Activated CD8-positive, alpha-beta memory T cell treated with anti-CD3 and anti-CD28 coated beads for 4 hours (primary cell): ENCODE measurements at places on chromosomes 3 and 15.

DNA sequence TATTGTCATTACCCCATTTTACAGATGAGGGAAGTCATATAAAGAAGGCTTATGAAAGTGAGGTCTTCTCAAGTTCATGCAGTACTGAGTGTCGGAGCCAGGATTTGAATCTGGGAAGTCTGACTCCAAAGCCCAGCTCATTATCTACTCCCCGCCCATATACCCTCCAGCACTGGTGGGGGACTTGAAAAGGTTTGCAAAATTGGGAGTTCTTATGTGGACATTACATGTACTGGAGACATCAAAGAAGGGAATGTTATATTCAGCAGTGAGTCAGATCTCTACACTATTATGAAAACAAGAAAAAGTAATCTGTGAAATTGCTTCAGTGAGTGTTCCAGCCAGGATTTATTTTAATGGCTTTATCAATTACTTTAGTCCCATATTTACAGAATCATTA, 185.2 kb upstream of the CADPS start:
- no peak for DNase-seq

DNA sequence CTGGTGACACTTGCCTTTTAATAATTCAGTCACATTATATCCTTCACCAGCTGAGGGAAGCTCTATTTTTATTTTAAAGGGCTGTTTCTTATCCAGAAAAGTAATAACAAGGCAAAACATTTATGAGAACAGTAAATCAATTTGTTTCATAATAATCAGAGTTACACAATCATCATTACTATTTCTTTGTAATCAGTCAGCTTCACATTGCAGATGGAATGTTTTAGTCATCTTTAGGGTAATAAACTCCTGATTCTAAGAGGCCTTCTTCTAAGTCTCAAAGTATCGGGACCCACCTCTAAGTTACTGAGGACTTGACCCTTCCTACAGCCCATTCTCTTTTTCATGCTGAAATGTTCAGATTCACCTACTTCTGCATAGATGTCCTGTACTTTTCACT, 298.3 kb upstream of the TGFBR2 start:
- DNase-seq, result no peak

GRCh38 chr3:55455915-55456314, 31.2 kb downstream of the WNT5A start:
- DNase-seq, result no peak

DNA sequence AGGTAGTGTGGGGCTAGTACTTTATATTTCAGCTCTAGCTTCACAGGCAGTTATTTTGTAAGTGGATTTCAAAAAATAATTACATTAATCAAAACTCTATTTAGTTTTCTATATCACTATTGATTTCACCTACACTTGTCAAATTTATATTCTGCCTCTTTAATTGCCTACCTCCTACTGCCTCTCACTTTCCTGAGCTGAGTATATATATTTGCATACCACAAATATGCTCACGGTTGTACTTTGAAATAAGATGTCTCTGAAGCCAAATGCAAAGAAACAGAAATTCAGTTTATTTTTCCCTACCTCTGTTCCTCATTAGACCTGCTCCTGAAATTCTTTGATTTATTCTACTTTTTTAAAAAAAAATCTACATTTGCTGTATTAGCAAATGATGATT, 309.3 kb upstream of the TGFBR2 start:
- DNase-seq, result no peak

GRCh38 chr3:72441284-72441994, 406.8 kb downstream of the SHQ1 start:
- no peak for DNase-seq

DNA sequence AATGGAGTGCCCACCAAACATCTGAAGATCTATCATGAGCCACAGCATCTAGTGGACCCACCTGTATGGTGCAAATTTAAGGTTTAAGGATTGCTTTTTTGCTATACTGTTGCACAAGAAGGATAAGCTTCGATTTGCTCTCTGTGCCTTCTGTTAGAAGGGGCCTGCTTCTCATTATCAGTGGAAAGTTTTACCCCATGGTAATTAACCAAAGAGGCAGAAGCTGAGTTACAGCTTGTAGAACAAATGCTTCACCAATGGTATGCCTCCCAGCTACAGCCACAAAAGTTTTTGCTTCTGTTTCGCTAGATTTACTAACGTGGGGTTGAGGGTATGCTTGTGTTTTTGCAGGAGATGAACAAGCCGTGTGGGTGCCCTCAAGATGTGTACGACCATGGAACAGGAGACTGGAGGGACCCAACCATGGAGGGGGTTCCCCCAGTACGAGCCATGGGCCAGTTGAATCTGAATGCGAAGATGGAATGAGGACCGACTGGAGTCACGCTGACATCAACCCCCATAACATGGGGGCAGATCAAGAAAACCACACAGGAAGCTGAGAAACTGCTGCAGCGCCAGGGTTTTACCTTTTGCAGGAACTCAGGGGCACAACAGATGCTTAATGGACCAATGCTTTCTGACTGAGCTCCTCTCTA, 43.5 kb downstream of the ACAD9 start:
- peak; percentile 5 for DNase-seq

DNA sequence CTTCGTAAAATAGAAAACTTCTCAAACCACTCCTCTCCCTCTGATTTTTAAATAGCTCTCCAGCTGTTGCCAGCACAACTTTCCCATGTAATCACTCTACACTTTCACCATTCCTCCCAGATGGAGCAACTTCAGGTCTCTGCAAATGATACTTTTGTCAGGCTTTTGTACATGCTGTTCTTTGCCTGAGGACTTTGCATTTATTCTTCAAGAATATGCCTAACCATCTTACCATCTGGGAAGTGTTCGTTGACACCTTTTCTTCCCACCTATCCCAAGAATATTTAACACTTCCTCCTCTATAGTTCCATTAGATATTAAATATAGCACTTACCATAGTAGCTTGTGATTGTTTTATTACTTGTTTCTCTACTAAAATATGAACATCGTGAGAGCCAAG, 703.7 kb downstream of the CADM2 start:
- no peak for DNase-seq

DNA sequence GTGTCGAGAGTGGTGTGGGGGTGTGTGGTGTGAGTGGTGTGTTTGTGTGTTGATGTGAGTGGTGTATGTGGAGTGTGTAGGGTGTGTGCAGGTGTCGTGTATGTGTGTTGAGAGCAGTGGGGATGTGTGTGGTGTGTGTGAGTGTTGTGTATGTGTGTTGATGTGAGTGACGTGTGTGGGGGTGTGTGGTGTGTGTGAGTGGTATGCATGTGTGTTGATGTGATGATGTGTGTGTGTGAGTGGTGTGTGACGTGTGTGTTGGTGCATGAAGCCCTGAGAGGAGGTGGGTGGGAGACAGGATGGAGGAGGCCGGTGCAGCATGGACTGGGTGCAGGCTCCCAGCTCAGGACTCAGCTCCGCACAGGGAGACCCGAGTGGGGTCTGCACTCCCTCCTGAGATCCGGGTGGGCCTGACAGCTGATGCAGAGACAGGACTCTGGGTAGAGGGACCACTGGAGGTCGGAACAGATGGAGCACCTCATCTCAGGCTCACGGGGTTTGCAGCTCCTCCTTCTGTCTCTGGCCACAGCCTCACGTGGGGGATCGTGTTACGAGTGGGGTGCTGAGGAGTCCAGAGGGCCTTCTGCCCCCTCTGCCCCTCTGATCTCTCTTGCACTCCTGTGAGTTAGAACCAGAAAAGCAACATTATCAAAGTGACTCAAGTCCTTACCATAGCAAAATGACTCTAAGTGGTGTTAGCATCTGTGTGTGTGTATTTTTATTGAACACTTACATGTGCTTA, 41.3 kb downstream of the ARNT2 start:
- DNase-seq, result no peak

DNA sequence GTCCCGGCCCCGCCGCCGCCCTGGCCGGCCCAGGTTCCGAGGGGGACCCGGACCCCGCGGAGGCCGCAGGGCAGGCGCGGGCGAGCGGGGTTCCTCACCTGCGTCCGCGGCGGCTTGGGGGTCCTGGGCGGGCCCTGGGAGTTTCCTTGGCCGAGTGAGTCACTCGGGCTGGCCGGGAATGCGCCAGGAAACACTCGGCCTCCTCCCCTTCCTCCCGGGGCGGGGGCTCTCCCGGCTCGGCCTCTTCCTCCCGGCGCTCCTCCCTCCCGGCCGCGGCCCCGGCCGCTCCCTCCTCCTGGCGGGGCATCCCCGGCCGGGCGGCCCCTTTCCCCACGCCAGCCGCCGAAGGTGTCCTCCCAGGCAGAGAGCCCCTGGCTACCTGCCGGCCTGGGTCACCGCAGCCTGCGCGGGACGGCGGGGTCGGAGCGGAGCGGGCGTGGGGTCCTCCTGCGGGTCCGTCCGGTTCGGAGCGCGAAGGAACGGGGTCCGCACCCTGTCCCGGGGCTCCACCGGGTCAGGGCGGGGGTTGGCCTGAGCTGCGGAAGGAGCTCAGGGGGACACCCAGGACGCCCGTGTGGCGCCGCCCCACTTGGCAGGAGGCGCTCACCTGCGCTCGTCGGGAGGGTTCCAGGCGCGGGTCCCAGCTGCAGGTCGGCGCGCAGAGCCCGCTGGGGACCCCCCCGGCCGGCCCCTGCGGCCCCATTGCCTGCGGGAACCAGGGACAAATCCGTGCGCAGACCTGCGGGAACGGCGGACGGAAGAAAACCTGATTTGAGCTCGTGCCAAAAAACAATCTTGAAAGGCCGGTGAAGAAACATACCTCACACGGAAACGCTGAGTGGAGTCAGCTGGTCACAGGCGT, at the start of gene CYFIP1:
Gene CYFIP1 (minus strand): TSS at position 180 of the 862 bp plus-strand sequence. CDS start 33,083 bp downstream, outside the sequence.
- no peak for DNase-seq

DNA sequence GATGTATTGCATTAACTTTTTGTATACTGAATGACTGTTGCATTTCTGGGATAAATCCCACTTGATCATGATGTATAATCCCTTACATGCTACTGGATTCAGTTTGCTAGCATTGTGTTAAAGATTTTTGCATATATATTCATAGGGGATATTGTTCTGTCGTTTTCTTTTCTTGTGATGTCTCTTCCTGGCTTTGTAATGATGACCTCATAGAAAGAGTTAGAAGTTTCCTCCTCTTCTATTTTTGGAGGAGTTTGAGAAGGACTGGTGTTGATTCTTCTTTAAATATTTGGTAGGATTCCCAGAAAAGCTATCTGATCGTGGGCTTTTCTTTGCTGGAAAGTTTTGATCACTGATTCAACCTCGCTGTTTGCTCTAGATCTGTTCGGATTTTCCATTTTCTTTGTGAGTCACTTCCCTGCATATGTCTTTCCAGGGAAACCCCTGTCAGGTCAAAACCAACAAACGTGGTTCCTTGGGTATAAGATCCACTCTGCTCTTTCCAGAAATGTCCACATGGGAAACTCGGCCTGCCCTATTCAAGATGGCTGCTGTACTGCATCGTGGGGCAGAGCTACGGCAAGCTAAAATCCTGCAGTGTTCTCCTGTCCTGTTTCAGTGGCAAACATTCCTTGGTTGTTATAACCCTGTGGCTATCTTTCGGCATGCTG, 120.4 kb downstream of the GABRG3 start:
- no peak for DNase-seq

DNA sequence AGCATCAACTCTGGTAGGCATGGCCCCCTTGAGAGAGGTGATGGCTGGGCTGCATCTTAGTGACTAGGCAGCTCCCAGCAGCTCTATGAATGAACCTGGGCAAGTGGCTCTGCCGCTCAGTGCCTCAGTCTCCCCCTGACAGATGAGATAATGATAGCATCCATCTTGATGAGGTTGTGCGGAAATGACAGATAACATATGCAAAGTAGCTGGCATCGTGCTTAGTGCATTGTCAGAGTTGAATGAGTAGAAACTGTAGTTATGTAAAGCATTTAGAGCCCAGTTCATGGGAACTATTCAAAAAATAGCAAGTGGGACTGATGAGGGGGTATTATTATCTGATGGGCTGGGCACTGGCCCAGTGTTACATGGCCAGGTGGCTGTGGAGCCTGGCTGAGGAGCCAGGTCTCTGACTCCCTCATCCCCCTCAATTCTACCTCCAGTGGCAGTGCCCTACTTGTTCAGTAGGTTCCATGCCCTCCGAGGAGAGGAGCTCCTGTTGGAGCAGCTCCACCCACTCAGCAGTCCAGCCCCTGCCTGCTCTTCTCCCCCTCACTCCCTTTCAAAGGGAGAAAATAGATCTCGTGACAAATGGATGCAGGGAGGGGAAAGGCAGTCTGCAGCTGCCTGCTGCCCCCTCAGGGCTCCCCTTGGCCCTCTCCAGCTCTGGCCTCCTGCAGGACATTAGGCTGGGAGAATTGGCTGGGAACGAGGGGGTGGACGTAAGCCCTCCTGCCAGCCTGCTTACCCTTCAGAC, 6.6 kb downstream of the PRKCD start:
- DNase-seq, result no peak

- no peak for DNase-seq
Observed at GRCh38 chr3:24396338-24396737, 98.3 kb downstream of the THRB start.

DNA sequence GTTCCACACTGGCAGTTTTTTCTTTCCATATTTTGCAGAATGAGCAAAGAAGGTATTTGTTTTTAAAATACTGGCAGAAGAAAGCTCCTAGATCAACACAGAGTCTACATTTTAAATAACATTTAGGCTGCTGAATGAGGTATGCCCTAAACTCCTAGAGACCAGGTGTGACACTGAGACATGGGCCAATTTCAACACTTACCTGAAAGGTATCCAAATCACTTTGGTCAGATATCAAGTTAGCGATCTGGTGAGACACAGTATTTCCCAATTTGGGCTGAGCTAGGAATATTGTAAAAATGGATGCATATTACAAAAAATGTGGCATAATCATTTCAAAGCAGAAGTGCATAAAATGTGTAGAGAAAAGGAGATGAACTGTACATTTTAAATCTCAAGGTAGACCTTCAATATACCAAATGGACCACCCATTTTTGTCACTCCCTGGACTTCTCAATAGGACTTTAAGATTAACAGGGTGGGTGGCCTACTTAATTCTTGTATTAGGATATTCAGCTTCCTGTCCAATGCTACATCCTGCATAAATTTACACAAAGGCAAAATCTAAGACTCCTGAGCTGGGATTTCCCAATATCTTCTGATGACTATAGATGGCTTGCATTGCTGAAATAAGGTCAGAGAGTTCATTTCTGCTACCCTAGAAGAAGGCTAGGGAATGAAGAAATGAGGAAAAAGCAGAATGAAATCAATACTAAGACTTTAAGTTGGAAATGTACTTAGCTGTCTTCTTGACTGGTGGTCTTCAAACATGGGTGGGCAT, 487.8 kb downstream of the FOXP1 start:
- no peak for DNase-seq

DNA sequence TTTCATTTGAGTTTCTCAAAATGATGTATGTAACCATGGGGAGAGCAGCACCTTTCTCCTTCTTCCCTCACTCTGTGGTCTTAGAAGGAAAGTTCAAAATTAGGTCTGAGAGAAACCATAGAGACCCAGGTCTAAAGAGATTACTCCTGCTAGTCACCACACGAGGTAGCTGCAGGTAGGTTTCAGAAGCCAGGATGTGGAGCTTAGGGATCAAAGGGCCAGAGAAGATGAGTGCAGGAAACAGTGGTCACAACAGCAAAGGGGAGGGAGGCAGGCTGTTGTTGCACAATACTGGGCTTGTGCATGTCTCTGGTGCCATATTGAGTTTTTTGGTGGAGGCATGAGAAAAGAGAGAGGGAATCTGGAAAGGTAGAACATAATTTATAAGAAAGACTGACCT, 583.6 kb downstream of the AGBL1 start:
- DNase-seq, result no peak
